Urinary bladder (tissue), 4 donors: ENCODE measurements at places on chromosomes 4 and X.

- no peak for DNase-seq
These were observed 311.3 kb downstream of the PCDH19 start for GRCh38 chrX:100098660-100099375.

GRCh38 chr4:181685461-181685860 is 557.7 kb upstream of the TENM3 start:
- DNase-seq, result no peak

DNA sequence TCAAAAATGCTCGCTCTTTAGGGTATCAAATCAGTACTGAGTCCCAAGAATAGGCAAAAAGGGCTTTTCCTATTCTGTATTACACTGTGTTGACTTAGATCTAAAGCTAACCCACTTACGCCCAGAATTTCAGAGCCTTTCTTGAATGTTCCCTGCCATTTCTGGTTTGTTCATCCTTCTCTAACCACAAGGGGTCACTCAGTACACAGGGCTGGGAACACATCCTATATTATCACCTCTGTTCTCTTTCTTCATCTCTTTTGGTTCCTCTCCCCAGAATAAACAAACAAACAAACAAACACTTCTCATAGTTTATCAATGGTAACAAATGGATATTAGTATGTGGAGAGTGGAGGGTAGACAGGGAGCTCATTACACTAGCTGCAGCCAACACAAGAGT is 25.5 kb upstream of the MORC4 start:
- no peak for DNase-seq

- DNase-seq, result no peak
These were observed 146.0 kb upstream of the BANK1 start for GRCh38 chr4:101644516-101644915.

- peak; percentile 3 for DNase-seq
These were observed 359.6 kb downstream of the HS3ST1 start for GRCh38 chr4:11069083-11069482.

DNA sequence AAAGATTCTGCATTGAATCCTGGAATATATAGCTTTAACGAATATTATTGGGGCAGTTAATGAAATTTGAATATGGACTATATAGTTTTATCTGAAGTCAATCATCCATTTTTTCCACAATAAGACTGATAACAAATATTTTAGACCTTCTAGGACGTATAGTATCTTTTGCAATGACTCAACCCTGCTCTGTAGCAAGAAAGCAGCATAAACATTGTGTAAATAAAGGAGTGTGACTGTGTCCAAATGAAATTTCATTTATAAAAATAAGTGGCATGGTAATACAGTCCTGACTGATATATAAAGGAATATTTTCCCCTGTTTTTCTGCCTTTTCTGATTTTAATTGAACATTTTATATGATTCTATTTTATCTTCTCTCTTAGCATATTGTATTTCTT is 947.7 kb upstream of the SLIT2 start:
- no peak for DNase-seq

GRCh38 chr4:176588436-176588835 is 204.3 kb downstream of the VEGFC start:
- no peak for DNase-seq

GRCh38 chr4:64756016-64756415 is 346.8 kb upstream of the TECRL start:
- DNase-seq, result no peak

DNA sequence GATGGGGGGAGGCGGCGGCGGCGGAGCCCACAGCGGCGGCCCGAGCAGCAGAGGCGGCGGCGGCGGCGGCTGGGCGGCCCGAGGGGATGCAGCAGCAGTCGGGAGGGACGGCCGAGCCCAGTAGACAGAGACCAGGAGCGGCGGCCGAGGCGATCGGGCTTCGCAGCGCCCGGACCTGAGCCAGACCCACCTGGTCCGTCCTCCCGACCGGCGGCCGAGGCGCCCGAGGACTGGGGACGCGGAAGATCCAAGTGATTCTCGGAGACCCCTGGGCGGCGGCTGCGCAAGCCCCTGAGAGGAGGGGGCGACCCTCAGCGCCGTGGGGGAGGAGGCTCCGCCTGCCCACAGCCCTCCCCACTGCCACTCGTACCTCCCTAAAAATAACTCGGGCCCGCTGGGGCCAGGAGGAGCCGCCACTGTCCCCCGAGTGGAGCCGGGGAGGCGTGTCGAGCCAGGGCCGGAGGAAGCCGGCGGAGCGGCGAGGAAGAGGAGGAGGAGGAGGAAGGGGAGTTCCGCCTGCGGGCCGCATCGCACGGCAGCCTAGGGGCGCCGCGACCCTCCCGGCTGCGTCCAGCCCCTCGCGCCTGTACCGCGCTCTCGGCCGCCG is 608 bp downstream of the RAPGEF2 start:
- no peak for DNase-seq

GRCh38 chr4:139660568-139661043 is 5.0 kb upstream of the MGST2 start:
- no peak for DNase-seq

GRCh38 chr4:174119830-174120229 is 163.6 kb downstream of the FBXO8 start:
- DNase-seq, result no peak

DNA sequence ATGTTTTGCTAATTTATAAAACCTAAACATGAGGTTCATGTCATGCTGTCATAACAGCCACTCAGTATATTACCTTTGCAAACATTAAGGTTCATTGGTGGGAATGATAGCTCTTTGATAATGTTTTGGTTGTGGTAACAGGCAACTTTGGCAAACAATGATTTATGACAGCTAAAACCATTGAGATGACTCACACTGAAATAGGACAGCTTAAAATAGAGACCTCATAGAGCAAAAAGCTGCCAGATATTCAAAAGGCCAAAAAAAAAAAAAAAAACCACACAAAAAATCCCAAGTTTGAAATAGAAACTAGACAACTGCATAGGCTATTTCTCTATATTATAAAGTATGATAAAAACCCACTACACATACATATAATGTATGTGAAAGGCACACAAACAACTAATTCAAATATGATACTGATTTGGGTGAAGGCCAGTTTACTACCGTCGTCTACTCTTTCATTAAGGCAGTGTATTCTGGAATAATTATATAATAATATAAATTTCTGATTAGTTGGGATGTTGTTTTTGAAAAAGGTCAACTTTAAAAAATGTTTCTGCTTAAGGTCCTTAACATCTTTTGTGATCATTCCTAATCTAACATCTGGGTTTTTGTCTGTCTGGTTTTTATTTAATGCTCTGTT is 646.0 kb upstream of the PITX2 start:
- no peak for DNase-seq

- no peak for DNase-seq
These were observed 4.8 kb upstream of the MAP7D3 start for GRCh38 chrX:136256026-136256425.

DNA sequence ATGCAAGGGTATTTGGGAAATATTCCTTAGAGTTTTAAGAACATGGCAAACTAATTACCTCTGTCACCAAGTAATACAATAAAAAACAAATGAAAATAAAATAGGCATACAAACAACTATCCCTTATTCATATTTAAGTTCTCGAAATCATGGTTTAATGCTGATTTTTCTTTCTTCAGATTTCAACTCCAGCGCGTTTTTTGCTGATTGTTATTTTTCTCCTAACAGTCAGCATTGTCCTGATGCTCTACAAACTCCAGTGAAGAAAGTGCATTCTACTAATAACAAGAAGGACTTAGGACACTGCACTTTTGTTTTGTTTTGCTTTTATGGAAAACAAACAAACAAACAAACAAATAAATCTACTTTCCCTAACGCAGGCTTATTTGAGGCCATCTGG is 282.4 kb downstream of the FSTL5 start:
- no peak for DNase-seq

GRCh38 chr4:157242871-157243270 is 22.3 kb downstream of the GRIA2 start:
- no peak for DNase-seq

DNA sequence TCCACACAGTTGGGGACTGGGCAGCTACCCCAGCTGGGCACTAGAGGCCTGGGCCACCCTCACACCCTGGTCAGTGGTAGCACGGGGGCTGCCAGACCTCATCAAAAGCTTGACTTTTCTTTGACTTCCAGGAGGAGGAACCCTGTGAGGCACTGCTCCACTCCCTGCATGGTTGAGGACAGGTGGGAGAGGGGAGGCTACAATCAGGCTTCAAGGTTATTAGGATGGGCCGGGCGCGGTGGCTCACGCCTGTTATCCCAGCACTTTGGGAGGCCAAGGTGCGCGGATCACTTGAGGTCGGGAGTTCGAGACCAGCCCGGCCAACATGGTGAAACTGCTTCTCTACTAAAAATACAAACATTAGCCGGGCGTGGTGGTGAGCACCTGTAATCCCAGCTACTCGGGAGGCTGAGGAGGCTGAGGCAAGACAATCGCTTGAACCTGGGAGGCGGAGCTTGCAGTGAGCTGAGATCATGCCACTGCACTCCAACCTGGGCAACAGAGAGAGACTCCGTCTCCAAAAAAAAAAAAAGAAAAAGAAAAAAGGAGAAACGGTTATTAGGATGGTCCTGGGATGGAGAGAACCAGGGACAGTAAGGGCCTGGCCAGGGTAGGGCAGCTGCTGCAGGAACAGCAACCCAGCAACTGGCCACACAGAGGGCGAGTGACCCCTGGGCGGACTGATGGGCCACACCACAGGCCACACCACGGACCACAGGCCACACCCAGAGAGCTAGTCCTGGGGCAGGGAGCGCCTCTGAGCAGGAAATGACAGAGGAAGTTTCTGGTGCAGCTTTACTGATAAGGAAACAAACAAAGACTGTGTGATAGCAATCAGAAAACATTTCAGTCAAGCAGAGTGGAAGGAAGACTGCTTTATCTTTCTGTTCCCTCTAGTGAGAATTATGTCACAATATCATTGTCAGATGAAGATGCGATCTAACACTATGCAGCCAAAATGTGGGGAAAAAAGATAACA is 20.5 kb upstream of the OPN1LW start:
- DNase-seq, result no peak

GRCh38 chr4:154618708-154619315 is 6.4 kb upstream of the FGG start:
- DNase-seq, result no peak

DNA sequence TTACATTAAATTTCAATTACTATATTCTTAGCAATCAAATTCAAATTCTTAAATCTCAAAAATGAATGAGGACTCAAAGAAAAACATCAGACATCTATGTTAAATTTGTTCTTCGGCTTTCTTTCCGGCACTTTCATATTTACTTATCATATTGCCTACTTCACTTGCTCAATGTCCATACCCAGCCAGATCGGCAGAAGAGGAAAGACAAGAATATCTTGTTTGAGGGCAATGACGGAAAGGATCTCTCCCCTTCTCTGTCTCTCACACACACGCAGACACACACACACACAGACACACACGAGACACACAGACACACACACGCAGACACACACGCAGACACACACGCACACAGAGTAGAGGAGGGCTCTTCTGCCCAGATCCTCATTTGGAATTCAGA is 13.2 kb upstream of the IRF2 start:
- DNase-seq, result peak; percentile 15

GRCh38 chrX:112643721-112644120 is 36.0 kb downstream of the LHFPL1 start:
- DNase-seq, result no peak

- DNase-seq, result no peak
These were observed 468.7 kb upstream of the FAM241A start for GRCh38 chr4:111676533-111676932.

DNA sequence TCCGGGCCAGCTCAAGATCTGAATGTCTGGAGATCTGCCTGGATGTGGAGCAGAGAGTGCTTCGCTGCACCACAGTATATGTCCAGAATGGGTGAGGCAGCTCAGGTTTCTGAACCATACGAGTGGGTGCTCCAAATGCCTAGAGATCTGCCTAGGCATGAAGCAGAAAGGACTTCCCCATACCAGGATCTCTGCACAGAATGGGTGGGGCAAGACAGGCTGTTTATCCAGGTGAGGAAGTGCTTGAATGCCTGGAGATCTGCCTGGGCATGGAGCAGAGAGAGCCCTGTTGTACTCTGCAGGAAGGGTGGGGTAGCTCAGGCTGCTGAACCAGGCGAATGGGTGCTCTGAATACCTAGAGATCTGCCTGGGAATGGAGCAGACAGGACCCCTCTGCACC is 45.4 kb upstream of the MAGEC2 start:
- no peak for DNase-seq

GRCh38 chrX:629230-630006 is 1.2 kb upstream of the SHOX start:
- no peak for DNase-seq

- no peak for DNase-seq
These were observed 100.2 kb downstream of the FBXO8 start for GRCh38 chr4:174183259-174183658.

DNA sequence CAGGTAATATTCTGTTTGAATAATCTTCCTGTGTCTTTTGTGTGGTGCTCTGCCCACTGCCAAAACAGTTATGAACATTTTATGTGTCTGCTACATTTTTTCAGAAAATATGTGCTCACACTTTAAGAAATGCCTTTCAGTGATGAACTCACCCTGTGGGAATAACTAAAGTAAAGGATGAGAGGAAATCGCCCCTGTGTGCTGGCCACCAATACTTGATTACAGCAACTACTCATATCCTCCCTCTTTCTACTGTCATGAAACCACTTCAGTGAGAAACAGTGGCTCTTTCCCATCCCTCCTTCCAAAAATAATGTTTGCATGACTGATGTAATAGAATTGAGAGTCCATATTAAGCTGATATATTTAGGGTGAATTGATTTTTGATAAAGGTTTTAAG is 900.9 kb downstream of the RAB28 start:
- DNase-seq, result no peak

- DNase-seq, result no peak
These were observed 571.1 kb upstream of the DIPK2B start for GRCh38 chrX:45771560-45772340.

DNA sequence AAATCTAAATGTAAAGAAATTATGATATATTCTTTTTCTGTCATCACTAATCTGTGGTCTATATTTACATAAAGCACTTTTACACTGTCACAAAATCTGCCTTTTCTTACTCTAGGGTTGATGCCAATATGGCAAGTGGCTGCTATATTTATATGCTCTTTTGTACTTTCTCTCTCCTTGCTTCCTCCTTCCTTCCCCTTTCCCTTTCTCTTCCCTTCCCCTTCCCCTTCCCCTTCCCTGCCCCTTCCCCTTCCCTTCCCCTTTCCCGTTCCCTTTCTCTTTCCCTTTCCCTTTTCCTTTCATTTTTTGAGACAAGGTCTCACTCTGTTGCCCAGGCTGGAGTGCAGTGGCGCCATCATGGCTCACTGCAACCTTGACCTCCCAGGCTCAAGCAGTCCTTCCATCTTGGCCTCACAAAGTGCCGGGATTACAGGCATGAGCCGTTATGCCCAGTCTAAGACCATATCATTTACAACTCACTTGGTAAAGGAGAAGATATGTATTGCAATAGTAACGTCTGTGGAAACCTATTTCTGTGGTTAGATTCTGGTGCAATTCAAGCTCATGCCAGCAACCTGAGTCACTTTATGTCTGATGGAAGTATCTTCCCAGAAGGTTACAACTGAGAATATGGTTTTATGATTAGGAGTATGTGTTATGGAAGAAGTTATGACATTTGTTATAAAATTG is 13.9 kb upstream of the PLAC8 start:
- no peak for DNase-seq

DNA sequence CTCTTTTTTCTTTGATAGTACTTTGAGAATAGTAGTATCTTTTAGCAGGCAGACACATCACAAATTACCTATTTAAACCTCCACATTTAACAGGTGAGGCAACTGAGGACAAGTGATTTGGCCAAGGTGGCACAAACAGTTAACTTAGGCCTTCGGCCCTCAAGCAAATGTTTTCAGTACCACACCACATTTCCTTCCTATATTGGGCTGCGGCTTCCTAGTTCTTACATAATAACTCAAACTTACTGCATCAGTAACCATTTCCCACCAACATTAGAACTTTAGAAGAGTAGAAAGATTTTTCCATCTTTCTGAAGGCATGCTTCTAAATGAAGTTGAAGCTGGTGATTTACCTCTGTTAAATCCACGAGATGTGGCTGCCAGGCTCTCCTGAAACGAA is 63.2 kb upstream of the SLC4A4 start:
- no peak for DNase-seq
